ENCODE measurements at places on chromosomes 1 and 21. TPM values are rescaled to one million over a fixed set of nuclear protein-coding genes. Genes with fewer than 3 reads are reported as not detected.

The CAPN8 gene
- total RNA-seq, result not detected

The MROH7 gene
- total RNA-seq, result 0.11 TPM

The TTC39A gene
- total RNA-seq, result 0.61 TPM

The BRDT gene
- 0.10 TPM for total RNA-seq

The KCNK2 gene
- not detected for total RNA-seq

DNA sequence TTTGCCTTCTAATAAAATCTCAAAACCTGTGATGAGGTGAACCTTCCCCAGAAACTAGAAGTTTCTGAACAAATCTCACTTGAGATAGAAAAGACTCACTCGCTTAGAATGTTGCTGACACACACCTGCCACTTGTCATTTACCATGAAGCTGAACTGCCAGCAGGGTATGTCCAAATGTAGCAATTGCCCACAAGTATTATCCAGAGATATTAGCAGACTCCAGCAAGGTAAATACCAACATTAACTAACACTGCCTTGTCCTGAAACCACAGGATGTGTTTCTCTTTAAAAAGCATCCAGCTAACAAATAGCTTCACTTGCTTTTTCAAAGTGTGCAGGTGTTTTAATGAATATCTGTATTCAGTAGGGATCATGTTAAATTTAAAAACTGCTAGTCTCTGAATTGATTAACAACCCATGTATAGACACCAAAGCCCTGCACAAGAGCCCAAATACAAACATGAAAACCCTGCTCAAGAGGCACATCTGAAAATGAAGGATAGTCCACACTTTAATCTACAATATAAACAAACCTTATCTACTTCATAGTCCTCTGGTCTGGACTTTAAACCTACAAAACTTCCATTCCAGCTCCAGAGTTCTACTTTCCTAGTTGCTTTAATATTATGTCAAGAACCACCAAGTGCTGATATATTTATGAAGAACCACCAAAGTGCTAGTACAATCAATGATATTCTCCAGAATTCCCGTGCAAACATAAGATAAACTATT, 19.3 kb downstream of the KRTAP8-1 start:
- no peak for DNase-seq

DNA sequence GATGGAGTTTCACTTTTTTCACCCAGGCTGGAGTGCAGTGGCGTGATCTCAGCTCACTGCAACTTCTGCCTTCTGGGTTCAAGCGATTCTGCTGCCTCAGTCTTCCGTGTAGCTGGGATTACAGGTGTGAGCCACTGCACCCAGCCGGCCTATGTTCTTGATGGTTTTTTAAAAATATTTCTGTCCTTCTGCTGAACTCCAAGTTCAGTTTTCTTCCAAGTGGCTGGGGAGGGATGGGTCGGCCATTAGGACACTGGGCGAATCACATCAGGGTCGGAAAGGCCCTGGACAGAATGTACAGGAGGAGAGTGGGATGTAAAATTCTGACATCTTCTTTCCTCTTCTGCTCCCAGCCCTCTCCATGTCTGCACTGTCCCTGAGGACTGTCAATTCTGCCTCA, 289.6 kb downstream of the PTPRU start:
- DNase-seq, result no peak

DNA sequence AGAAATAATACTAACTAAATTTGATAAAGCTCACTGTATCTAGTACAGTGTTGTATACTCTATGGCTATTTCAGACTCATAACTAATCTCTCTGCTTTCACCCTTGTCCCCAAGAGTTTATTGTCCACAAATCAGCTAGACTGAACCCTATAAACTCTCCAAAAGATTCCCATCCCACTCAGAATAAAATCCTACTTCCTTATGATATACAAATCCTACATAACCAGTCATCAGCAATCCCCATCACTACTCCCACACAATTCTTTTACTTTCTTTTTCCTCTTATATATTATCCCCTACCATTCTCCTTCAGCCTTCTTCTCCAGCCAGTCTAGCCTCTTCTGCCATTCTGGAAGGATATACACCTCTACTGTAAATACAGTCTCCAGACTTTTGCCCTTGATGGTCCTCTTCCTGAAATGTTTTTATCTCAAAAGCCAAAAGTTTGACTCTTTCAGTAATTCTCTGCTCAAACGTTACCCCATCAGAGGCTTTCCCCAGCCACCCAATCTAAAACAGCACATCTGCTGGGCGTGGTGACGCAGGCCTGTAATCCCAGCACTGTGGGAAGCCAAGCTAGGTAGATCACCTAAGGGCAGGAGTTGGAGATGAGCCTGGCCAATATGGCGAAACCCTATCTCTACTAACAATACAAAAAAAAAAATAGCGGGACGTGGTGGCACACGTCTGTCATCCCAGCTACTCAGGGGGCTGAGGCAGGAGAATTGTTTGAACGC, 41.6 kb downstream of the ABL2 start:
- DNase-seq, result no peak

GRCh38 chr1:239733995-239734394, 347.6 kb downstream of the CHRM3 start:
- DNase-seq, result no peak

- no peak for DNase-seq
Observed at GRCh38 chr21:30463713-30464112, 16.5 kb downstream of the KRTAP19-1 start.

- DNase-seq, result no peak
Observed at GRCh38 chr1:160672789-160673695, 26.2 kb upstream of the SLAMF1 start.

DNA sequence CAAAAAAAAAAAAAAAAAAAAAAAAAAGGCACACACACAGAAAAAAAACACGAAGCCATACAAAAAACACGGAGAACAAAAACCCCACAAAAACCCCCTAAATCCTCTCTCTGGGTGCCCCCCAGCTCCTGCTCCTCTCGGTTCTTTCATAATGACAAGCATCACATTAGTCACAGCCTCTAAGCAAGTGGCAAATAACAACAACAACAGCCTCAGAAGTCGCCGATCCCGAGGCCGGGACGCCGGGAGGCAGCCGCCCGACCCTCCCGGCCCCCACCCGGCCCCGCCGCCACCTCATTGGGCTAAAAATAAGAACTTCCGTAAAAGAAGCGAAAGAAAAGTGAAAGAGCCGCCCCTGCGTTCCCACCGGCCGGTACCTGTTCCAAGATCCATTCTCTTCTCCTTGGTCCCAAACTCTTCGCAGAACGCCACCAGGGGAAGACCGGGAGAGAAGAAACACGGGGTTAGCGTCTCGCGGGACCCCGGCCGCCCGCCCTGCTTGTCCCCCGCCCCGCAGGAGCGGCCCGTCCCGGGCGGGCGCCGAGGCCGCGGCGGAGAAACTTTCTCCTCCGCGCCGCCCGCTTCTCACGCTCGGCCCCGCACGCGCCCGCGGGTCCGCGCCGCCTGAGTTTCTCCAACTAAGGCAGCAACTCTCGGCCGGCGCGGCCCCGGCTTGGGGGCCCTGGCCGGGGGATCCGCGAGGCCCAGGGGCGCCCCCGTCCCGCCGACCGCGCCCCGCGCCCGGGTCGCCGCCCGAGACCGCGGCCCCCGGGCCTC, 102.8 kb downstream of the CASZ1 start:
- DNase-seq, result no peak

GRCh38 chr1:151892190-151892589, 17.1 kb downstream of the THEM4 start:
- no peak for DNase-seq

- no peak for DNase-seq
Observed at GRCh38 chr1:225567789-225568188, 85.1 kb downstream of the ENAH start.

DNA sequence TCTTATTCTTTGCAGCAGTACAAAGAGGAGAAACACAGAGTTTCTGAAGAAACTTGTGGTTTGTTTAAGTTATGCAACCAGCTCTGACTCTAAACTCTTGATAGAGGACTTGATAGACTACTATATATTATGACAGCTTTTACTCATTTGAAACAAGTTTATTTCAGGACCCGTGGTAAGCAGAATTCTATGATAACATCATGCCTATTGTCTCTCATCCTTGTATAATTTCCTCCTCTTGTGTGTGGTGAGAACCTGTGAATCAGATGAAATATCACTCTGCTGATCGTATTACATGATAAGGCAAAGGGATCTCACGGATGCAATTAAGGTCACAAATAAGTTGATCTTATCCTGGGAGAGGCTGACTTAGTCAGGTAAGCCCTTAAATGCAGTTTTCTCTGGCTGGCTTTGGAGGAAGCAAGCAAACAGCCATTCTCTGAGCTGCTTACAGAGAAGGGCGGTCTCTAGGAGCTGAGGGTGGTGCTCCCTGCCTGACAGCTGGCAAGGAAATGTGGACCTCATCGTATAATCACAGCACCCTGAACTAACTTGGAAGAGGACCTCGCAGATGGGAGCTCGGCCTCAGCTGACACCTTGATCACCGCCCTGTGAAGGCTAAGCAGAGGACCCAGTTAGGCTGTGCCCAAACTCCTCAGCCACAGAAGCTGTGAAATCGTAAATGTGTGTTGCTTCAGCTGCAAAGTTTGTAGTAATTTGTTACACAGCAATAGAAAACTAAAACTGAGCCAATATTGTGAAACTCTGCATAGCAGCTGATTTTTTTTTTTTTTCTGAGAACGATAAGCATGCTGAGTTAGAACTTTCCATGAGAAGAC, 151.1 kb upstream of the DPT start:
- DNase-seq, result no peak
